ENCODE measurements at places on chromosomes 12 and 14.

DNA sequence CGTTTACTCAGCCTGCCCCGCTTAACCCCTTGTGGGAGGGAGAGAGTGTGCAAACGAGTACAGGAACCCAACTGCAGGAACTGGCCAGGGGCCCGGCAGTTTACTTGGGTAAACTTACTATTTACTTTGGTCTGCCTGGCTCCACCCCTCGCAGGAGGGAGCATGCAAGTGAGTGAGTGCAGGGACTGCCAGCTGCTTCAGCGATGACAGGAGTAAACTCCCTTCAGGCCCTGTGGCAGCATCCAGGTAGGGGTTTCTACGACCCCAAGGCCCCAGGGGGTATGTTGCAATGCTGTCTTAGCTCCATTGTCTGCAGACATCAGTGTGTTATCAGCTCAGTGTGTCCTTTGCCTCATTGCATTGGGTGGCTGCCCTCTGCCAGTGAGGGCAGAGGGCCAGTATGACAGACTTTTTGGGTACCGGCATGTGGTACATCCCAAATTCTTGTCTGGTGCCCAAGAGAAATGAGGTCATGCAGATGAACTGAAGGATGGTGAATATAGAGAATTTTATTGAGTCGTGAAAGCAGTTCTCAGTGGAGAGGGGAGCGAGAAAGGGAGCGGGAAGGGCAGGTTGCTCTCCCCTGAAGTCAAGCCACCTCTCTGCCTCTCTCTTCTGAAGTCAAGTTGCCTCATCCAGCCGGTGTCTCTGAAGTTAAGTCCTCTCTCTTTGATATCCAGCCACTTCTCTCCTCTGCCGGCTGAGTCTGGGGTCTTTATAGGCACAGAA lies 181.8 kb downstream of the FUT8 start:
- DNase-seq, result no peak

DNA sequence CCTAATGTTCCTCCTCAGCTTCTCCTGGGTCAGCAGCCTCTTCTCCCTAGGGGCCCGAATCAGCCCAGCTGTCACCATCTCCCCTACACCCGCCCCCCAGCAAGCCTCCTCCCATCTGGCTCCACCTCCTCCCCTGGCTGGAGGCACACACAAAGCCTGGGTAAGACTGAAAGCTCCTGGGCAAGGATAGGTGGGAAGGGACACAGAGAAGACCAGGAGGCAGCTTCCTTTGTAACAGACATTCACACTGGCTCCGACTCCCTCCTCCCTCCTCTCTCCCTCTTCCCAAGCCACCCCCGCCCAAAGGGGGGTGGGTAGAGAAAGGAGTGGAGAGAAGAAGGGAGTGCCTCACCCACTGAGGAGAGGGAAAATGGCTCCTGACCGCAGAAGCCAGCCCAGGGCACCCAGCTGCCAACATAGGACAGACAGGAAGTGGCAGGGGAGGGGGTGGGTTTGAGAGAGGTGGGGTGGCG lies 4.0 kb downstream of the CHD4 start:
- DNase-seq, result peak; percentile 52

DNA sequence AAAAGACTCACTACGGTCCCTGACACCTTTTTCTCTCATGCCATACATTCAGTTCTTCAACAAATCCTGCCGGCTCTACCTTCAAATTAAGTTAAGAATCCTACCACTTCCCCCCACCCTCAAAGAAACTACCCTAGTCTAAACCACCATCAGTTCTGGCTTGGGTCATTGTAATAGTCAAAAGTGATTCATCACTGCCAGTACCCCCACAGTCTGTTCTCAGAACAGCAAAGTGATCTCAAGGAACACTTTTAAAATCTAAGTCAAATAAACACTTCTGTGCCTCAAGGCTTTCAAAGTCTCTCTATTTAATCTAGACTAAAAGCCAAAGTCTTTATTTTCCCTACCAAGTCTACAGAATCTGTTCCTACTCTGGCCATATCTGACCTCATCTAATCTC lies 12.0 kb upstream of the FAM234B start:
- DNase-seq, result no peak

DNA sequence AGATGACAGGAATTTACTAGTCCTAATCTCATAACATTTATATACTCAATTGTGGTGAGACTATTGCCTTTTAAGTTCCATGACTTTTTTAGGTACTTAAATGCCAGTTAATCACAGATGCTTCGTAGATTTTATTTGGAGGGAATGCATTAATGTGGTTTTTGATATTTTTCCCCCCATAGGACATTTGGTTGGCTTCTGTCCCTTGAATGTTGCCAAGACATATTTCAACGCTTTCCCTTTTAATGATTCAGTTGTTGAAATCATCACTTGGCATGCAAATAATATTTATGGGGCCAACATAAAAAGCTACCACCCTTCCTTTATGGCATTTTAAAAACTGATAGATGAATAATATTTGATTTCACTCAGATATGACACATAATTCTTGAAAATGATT lies 172.1 kb downstream of the ACSS3 start:
- no peak for DNase-seq

DNA sequence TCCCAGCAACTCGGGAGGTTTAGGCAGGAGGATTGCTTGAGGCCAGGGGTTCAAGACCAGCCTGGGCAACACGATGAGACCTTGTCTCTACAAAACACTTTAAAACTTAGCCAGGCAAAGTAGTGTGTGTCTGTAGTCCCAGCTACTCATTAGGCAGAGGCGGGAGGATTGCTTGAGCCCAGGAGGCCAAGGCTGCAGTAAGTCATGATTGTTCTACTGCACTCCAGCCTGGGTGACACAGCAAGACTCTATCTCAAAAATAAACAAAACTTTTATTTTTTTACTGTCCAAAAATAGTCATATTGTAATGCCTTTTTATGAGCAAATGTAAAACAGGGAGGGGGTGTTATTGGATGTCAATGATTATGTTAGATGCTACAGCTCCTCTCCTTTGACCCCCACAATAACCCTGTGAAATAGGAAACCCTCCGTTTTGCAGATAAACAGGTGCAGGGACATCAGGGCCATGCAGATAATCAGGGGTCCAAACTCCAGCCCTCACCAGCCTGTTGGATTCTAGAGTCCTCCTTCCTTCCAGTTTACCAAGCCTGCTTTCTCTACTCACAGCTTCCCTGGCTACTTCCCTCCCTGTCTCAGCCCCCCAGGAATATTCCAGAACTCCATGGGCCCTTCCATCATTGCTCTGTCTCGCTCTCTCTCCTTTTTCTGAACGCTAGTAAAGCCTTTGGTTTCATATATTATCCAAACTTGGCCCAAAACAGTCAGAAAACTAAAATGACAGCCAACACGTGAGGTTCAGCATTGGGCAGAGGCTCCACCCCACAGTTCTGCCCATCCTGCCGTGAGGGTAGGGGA lies 5.9 kb upstream of the FBLN5 start:
- DNase-seq, result no peak

GRCh38 chr14:56964895-56965294 lies 154.6 kb upstream of the OTX2 start:
- no peak for DNase-seq

- no peak for DNase-seq
Observed at GRCh38 chr12:122866379-122866778, 29.5 kb downstream of the VPS37B start.
